ENCODE measurements at places on chromosomes 5 and 9.

- no peak for DNase-seq
These were observed 29.2 kb downstream of the TNFSF8 start for GRCh38 chr9:114900942-114901802.

- no peak for DNase-seq
These were observed 942 bp upstream of the NRG2 start for GRCh38 chr5:140044041-140044440.

DNA sequence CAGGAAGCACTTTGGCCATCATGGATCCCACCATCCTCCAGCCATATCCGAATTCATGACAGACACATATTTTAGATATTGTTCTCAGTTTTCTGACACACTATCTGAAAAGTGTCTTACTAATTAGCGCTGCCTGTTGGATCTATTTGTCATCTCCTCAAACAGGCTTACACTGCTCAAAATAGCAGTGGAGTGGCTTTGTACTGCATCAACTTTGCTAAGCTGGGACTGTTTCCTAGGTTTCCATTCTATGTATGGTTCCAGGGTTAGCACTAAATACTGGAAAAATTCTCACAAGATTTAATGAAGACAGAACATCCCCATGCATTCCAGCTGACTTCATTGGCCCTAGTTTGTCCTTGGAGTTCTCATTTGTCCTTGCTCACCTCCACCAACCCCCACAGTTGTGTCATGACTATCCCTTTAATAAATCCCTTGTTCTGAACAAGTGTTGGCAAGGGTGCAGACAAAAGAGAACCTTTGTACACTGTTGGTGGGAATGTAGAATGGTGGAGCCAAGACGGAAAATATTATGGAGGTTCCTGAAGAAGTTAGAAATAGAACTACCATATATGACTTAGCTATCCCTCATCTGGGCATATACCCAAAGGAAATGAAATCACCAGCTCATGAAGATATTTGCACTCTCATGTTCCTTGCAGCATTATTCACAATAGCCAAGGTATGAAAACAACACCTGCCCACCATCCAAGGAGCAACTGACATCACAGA is 136.5 kb upstream of the RAI14 start:
- no peak for DNase-seq

DNA sequence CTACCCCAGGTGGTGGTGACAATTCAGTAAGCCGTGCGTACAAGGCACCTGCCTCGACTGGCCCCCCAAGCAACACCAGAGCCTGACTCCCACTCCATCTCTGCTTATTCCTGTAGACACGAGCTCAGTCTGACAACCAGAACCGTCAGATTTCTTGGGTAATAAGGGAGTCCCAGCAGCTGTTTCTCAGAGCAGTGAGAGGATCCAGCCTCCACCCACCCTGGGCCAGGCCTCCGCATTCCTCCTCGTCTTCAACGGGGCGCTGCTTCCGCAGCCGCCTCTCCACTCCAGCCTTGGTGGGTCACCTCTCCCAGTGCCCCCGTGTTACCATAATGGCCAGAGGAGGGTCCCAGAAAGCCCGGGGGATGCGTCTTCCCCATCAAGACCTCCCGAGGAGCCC is 27.7 kb upstream of the GFPT2 start:
- DNase-seq: no peak

GRCh38 chr5:125465703-125466102 is 719.3 kb upstream of the ZNF608 start:
- no peak for DNase-seq

DNA sequence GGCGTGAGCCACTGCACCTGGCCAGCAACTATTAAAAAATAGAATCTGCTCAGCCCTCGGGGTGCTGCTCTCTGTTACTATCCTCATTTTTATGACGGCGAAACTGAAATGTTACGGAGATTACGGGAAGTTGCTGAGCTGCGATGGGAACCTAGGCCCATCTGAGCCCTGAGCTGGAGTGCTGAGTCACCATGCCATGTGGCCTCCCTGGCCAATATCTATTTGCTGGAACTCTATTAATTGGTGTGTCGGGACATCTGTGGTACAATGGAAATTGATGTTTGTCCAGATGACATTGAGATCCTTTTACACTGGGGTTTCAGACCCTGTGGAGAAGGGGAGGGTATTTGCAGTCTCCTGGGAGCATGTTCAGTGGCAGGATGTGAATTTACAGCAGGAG is 8.1 kb downstream of the PRDM12 start:
- DNase-seq: no peak

DNA sequence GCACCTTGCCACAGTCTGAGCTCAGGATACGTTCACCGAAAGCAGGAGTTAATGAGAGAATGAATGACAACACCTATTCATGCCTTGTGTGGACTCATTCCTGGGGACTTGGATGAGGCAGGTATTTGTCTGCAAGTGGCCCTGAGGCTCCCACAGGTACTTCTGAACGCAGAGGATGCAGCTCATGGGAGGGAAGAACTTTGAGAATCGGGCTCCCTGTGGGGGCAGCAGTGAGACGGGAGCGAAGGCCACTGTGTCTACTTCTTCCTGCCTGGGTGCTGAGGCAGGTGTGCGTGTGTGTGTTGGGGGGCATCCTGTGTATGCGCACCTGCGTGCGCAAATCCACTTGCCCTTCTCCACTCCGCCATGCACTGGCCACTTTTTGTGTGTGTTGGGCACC is 42.2 kb downstream of the PTPN3 start:
- DNase-seq: no peak

Measured in astrocyte of the cerebellum (primary cell).